RPMI7951 (cell line): ENCODE measurements at places on chromosomes 2 and 18. TPM values are rescaled to one million over a fixed set of nuclear protein-coding genes. Genes with fewer than 3 reads are reported as not detected.

DNA sequence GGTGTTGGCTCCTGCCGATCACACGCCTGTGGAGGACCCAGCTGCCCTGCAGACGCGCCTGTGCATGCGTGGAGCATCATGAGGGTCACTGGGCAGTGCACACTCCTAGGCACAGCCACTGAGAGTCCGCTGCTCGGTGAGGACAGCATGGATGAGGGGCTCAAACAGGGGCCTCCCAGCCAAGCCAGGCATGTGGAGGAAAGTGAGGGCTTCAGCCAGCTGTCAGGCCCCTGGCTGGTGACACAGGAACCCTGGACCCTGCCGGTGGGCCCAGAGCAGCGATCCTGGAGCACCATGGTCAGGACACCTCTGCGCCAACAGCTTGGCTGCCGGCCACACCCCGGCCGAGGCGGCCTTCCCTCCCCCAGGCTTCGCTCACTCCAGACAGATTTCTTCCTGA lies 171.2 kb downstream of the RTP5 start:
- DNase-seq = no peak

GRCh38 chr2:113105047-113105785 lies 22.2 kb upstream of the IL1RN start:
- peak; percentile 58 for DNase-seq

- DNase-seq = peak; percentile 64
Measured at GRCh38 chr2:191864628-191865374, 17.9 kb upstream of the CAVIN2 start.

GRCh38 chr2:112488201-112488600 lies 6.2 kb downstream of the TTL start:
- DNase-seq = no peak

DNA sequence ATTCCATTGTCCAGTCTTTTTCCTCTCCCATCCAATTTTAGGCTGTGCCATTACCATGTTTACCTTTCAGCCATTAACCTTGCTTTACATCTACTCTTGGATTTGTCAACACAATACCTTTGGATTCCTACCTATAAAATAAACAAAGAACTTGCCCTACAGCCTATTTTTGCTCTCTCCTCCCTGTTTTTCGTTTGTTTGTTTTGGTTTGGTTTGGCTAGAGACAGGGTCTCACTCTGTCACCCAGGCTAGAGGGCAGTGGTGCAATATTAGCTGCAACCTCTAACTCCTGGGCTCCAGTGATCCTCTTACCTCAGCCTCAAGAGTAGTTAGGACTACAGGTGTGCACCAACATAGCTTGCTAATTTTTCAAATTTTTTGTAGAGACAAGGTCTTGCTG lies 76.1 kb downstream of the SP100 start:
- DNase-seq = no peak

DNA sequence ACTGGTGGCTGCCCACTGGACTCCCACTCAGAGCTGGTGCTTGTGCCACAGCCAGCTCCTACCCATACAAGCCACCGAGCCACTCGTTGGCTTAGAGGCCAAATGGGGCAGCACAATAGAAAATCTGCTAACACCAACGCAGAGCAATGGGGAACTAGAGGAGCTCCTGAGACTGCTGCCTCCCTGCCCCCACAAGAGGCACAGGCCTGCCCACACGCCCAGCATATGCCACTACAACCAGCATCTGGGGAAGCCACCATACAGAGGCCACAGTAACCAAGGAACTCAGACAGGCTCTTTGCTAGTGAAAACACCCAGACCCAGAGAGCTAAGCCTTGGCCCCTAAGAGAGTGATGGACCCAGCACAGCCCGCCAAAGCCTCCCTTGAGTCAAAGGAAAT lies 231.2 kb upstream of the RAB6C start:
- no peak for DNase-seq

- DNase-seq = peak; percentile 32
Measured at GRCh38 chr18:76491776-76492668, 3.0 kb downstream of the ZNF516 start.

DNA sequence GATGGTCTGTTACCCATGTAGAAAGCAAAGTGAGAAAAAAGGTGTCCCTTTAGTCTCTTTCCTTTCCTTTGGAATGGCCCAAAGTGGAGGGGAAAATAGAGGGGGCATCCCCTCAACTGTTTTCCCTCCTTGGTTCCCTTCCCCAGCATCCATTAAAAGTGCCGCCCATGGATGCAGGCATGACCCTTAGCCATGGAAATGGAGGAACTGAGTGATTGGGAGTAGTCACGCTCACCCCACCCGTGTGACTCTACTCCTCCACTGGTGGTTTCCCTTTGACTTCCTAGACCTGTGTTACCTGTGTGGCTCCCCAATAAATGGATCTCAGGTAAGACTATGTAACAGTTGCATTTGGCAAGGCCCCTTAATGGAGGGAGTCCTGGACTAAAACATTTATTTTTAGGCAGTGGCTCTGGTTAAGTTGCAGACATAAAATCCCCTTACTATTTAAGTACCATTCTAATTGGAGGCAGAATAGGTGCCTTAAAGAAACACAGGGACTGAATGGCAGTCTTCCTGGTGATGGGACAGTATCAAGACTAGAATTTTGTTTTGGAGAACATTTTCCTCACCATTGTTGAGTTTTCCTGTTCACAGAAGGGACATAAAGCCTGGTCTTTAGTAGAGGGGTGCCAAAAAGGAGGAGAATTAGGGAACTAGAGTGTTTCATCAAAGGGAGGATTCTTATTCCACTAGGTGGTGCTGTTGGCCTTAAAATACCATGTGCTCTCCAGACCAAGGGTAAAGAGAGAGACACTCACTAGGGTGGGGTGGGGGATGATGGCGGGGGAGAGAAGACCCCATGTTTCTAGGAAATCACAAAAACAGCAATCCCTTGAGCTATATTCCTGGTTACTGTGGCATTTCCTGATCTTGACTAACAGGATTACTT lies 25.7 kb upstream of the PLA2R1 start:
- DNase-seq = peak; percentile 54

Gene GREB1
- 0.78 and 0.84 TPM in 2 replicates for total RNA-seq

Gene ZDBF2
- total RNA-seq = 9.6 and 10.0 TPM in 2 replicates

Gene COLEC12
- total RNA-seq = 95.0 and 103 TPM in 2 replicates

Gene CD302
- total RNA-seq = 16.6 and 22.5 TPM in 2 replicates

Gene MLPH
- 121 and 159 TPM in 2 replicates for total RNA-seq

Gene GAREM1
- total RNA-seq = 0.29 and 0.60 TPM in 2 replicates

Gene POLR1B
- 19.7 and 21.3 TPM in 2 replicates for total RNA-seq

Gene FMNL2
- 41.3 and 51.7 TPM in 2 replicates for total RNA-seq
